ENCODE measurements at places on chromosomes 3 and 15.

DNA sequence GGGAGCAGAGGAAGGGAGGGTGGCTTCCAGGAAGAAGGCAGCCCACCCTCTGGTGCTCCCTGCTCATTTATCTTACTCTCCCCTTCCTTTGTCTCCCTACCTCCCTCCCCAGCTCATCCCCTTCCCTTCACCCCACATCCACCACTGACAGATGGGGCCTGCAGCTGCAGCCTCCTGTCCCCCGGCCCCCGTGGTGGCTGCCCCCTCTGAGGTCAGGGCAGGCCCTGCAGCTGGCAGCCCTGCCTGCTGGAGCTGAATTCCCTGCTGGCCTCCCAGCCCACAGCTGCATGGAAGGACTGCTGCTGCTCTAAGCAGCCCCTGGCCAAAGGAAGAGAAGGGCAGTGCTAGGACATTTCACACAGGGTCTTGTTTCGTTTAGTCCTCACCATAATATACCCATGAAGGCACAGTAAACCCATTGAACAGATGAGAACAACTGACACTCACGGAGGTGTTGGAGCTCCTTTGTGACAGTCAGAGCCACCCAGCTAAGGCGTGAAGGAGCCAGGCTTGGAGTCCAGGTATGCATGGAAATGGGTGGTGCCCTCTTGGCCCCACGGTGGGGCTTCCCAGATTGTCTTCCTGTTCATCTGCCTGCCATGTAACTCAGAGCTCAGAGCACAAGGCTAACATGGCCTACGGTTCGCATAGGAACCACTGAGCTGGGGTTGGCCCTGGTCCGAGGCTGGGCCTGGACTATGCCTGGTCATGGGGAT, 121.7 kb upstream of the PRR20G start:
- DNase-seq, result no peak

GRCh38 chr3:142027300-142027699, 122.0 kb downstream of the TFDP2 start:
- DNase-seq, result peak; percentile 16

DNA sequence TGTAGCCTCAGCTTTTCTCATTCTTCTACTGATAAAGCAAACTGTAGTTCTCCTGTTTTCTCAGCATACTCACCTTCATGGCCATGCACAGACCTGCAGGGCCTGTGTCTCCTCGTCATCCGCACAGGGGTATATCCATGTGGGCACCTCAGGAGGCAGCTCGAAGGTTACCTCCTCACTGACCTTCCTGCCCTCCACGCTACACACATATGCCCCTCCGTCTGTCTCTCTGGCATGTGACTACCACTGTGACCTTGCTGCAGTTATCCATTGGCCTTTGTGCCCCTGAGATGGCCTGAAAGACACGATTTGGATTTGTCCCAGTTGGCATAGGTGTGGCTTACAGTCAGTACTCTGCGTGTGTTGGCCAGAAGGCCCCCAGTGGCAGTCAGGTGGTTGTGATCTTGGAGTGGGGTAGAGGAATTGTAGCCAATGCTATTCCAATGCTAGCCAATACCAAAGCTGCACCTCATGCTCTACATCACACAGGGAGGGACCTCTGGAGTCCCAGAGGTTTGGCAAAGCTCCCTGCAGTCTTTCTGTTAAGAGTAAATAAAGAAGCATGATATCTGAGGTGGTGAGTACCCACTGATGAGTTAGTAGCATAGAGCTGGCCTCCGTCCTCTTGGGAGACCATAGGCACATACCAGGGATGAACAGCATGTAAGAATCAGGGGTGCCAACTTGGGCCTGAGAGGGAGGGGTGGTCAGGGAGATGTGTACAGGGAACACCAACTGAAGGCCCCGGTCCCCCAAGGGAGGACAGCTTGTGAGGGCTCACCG, 143.4 kb downstream of the EEFSEC start:
- no peak for DNase-seq

GRCh38 chr3:84943379-84943778, 15.4 kb upstream of the CADM2 start:
- DNase-seq, result no peak

DNA sequence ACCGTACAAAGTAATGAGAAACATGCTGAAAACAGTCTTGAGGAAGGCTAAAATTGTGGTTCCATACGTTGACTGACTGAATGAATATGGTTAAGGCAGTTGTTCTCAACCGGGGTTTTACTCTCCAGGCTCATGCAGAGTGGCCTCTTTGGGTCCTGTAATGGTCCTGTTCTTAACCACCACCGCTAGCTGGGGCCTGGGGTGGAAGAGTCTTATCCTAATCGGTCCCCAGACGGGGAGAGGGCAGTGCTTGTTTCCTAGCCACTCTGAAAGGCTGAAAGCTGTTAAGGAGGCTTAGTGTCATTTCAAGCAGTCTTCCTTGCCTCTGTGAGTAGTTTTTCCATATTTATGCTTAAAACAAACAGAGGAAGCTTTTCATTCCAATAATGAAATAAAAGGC, 32.0 kb downstream of the SELENOT start:
- DNase-seq, result no peak

GRCh38 chr15:96333131-96334016, 2.9 kb downstream of the NR2F2 start:
- peak; percentile 55 for DNase-seq

DNA sequence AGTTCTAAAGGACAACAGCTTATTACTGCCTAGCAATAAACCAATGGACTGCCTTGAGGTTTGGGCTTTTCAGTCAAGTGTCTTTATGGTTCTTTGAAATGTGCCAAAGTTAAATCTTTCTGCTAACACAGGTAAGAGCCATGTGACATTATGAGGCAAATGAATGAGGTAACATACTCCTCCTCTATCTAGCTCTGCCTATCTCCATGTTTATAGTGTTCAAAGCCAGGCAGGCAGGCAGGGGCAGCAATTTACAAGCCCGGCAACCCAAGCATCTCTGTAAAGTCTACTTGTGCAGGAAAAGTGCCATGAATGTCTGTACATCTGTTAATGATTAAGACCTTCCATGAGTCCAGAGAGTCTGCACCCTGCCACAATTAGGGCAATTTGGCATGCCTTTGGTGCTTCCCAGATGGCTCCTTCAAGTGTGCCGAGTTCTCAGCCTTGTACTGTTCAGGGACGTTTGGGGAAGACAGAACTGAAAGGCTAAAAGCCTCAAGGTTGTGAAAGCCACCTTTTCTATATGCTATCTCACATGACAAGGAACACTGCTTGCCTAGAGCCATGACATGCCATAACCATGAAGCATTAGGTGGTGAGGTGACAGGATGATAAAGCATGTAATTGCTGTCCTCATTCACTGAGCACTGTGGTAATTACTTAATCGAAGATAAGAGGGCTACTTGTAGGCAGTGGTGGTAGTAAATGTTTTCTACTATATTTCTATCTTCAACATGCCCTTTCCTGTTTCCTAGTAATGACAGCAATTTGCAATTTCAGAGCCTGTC, 41.4 kb upstream of the EIF1B start:
- no peak for DNase-seq

DNA sequence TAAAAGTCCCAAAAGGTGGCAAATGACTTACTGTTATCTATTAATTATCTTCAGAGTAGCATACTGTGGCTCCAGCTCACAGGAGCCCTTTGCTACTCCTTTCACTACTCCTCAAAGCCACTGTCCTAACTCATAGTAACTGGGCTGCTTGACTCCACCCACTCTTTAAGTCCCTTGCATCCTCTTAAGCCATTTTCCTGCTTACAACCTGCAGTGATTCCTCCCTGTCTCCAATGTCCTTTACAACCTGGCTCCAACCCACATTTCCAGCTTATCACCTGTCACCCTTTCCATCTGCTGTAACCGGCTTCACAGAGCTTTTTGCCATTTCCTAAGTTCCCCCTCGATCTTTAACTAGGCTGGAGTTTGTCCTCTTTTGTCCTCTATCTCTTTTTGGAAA, 388.1 kb downstream of the FGF12 start:
- DNase-seq, result no peak

GRCh38 chr3:46083956-46084355, 56.7 kb upstream of the XCR1 start:
- DNase-seq, result no peak

DNA sequence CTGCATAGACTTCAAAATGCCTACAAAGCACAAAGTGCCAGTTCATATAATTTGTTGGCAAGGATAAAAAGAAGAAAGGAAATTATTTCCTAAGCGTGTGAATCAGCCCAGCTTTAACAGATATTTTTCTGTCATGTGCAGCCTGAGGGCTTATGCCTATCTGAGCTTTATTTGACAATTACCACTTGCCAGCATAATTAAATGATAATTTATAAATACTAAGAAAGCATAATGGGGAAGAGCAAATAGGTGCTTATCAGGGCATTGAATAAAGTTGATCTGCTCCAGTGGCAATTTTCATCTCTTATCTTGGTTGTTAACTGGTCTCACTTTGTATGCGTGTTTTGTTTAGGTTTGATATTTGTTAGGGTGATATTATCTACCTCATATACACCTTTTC, 313.4 kb upstream of the DNAJC19 start:
- DNase-seq, result no peak

DNA sequence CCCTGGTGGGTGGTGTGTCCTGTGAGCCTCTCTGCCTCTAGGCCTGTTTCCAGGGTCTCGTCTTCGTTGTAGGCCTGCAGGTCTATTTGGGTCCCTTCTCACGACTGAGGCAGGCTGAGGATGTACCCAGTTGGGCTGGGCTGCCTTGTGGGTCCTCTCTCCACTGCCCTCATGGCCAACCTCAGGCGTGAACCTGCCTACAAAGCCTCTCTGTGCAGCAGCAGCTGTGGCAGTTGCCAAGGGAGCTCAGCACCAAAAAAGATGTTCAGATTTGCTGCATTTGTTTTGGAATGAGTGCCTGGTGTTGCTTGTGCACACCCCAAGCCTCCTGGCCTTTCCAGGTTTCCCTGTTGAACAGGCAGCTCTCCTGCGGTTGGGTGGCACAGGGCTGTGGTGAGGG, 13.4 kb downstream of the KLF13 start:
- no peak for DNase-seq

DNA sequence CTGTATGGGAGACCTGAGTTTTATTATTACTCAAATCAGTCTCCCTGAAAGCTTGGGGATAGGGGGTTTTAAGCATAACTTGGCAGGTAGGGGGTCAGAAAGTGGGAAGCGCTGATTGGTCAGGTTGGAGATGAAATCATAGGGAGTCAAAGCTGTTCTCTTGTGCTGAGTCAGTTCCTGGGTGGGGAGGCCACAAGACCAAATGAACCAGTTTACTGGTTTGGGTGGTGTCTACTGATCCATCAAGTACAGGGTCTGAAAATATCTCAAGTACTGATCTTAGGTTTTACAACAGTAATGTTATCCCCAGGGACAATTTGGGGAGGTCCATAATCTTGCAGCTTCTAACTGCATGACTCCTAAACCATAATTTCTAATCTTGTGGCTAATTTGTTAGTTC, 17.8 kb upstream of the IQCF6 start:
- no peak for DNase-seq
